ENCODE measurements at places on chromosomes 5 and 9.

GRCh38 chr9:17843236-17843635 lies 264.4 kb downstream of the SH3GL2 start:
- DNase-seq = no peak

DNA sequence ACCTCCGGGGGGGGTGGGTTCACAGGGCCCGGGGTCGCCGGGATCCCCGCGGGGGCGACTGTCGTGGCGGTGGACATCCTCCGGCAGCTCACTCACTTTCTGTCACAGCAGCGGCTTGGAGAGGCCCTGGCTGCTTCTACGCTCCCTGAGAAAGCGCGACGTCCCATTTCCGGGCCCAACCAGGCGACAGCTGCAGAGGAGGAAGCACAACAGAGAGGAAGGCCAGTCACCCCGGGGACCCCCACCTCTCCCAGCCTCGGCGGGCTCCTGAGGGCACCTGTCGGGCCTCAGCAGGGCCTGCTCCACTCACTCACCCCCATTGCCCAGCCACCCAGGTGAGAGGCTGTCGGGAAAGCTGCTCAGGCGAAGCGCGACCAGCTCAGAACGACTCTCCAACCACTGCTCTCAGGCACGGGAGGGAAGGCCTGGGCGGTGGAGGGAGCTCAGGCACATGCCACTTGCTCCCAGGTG lies 14.4 kb downstream of the BRD3 start:
- no peak for DNase-seq

- no peak for DNase-seq
Measured at GRCh38 chr9:68727636-68728035, 22.6 kb downstream of the PIP5K1B start.

GRCh38 chr9:99127356-99128132 lies 22.6 kb downstream of the TGFBR1 start:
- no peak for DNase-seq

DNA sequence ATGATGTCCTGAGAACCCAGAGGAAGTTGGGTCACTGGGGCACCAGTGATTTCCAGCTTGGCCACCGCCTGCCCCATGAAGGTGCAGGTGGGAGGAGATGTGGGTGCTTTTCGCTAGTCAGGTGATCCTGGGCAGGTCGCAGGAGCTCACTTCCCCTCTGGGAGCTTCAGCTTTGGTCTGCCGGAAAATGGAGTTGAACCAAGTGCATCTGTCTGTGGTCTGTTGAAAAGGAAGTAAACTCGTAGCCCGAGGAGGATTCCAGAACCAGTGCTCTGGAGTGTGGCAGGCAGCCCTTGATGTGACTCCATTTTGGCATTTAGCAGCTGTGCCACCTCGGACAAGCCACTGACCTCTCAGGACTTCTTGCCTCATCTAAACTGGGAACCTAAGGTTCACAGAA lies 81.8 kb upstream of the HRH2 start:
- DNase-seq = no peak

DNA sequence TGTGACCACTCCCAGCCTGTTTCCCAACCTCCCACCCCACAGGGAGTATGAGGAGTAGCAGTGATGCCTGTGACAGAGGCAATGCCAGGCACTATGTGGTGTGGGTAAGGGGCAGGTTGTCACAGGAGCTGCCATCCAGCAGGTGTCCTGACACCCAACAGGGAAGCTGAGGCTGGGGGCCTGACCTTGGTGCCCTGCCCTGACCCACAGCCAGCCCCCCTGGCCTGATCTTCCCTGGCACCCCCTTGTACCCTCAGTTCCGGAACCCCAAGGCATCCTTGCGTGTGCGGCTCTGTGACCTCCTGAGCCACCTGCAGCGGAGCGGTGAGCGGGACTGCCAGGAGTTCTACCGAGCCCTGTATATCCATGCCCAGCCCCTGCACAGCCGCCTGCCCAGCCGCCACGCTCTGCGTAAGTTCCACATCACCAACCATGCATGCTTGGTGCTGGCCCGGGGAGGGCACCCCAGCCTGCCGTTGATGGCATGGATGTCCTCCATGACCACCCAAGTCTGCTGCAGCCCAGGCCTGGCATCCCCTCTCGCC lies 14.4 kb downstream of the CARD19 start:
- no peak for DNase-seq

- no peak for DNase-seq
Measured at GRCh38 chr5:23864786-23865185, 357.4 kb downstream of the PRDM9 start.
